ENCODE measurements at places on chromosomes 6 and 20.

DNA sequence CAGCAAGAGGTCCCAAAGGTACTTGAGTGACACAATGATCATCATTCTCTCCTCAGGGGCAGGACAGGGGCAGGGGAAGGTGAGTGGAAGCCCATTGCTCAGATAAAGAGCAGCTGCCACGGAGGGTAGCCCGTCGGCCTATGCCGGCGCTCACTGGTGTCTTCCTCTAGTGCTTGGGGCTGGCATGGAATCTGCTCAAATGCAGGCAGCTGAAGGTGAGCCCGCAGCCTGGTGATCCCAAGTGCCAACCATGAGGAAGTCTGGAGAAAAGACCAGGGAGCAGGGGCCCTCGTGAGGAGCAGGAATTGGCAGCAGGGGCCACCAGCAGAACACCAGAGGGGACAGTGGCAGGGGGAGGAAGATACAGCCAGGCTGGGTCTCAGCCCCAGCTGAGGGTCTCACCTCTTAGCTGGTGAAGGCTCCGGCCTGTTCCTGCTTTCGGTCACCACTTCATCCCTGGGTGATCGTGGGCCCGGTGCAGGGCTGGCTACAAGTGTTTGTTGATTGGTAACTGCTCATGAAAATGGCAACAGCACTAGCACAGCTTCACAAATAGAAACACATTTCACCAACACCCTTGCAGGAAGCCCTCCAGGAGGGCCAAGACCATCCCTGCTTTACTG, 24.7 kb downstream of the RBCK1 start:
- no peak overlapping the region for H3K4me3 ChIP-seq
- H3K36me3 ChIP-seq: peaks cover 74% of the 10 kb centered on the region
- peak overlapping the region; percentile 29 for H3K27ac ChIP-seq
- H3K27me3 ChIP-seq: no peaks in the 10 kb centered on the region

- H3K4me3 ChIP-seq: no peak overlapping the region
- H3K36me3 ChIP-seq: no peaks in the 10 kb centered on the region
- H3K4me1 ChIP-seq: peaks cover 13% of the 10 kb centered on the region
- no peak overlapping the region for H3K27ac ChIP-seq
- no peak for DNase-seq
Observed at GRCh38 chr20:50450493-50450826, 59.7 kb upstream of the PTPN1 start.

DNA sequence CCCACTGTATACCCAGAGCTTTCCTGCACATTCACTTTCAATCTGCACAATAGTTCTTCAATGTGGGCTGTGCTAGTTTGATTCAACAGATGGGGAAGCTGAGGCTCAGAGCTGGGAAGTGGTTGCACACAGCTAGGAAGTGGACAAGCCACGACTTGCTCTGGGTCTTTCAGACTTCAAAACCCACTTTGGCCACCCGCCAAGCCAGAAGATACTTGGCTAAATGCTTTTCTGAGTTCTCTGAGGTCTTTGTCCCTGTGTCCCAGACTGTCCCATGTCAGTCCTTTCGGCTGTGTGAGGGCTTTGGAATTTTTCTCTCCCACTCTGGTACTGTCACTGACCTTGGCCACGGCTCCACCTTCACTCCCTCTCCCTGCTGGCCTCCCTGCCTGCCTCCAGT, 10.6 kb downstream of the PDYN start:
- no peaks in the 10 kb centered on the region for H3K4me1 ChIP-seq
- H3K27me3 ChIP-seq: peaks cover 4% of the 10 kb centered on the region
- DNase-seq: no peak
- H3K4me3 ChIP-seq: no peak overlapping the region
- H3K36me3 ChIP-seq: no peaks in the 10 kb centered on the region

GRCh38 chr6:87944541-87944954, 103.1 kb upstream of the SPACA1 start:
- H3K27ac ChIP-seq: peak overlapping the region; percentile 33
- DNase-seq: peak; percentile 91
- no peaks in the 10 kb centered on the region for H3K27me3 ChIP-seq
- peaks cover 7% of the 10 kb centered on the region for H3K4me1 ChIP-seq
- no peaks in the 10 kb centered on the region for H3K36me3 ChIP-seq

DNA sequence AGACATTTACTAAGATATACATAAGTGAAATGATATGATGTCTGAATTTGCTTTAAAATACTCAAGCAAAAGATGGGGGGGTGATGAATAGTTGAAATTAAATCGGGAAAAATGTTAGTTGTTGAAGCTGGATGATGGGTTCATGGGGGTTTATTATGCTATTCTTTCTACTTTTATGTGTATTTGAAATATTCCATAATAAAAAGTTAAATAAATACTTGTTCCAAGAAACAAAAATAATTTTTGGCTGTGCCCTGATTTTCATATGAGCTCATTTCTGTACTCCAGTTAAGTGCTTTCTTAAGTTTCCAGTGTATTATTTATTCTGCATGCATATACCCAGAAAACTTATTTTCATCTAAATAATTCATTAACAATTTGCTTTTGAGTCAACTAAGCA, 138.6 kb downstream of the AIG1 start:
- no peaks in the 10 kb centered on the region for H3K36me3 ChIP-seq
- H3K4me3 ChIP-seq: no peak overlapping the region
- peak; percentile 85 for DNase-seq
- H3K27me3 ChIP-seq: no peaks in the 10 kb centered on the region
- H3K4me1 ChIP-seq: peaks cover 5% of the 10 kb centered on the region

DNA sequence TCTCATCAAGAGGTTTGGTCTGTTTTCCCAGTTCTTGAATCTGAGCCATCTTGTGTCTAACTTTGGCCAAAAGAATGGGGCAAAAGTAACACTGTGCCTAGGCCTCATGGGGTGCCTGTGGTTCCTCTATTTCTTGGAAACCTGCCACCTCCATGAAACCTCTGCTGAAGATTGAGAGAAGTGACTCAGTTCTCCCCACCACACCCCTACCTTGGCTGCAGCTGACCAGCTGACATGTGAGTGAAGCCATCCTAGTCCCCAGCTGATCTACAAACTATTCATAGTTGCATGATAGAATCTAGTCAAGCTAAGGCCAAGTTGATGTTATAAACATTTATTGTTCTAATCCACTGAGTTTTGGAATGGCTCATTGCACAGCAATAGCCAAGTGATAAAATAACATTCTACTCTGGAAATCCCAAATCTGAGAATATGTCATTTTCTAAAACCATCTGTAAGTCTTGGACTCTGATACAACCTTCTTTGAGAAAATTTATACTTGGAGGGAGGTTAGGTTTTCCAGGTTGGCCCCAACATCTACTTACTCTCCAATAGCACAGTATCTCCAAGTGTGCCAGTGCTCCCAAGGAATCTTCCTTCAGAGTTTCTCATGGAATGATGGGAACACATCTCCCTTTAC, 107.0 kb upstream of the SMLR1 start:
- DNase-seq: peak; percentile 77
- no peaks in the 10 kb centered on the region for H3K4me1 ChIP-seq
- H3K27me3 ChIP-seq: no peaks in the 10 kb centered on the region
- H3K27ac ChIP-seq: no peak overlapping the region
- no peak overlapping the region for H3K4me3 ChIP-seq

GRCh38 chr6:156844089-156844488, 66.9 kb downstream of the ARID1B start:
- H3K36me3 ChIP-seq: no peaks in the 10 kb centered on the region
- no peak for DNase-seq
- H3K27ac ChIP-seq: no peak overlapping the region
- H3K4me3 ChIP-seq: no peak overlapping the region

GRCh38 chr6:170455335-170455979, 97.7 kb downstream of the PSMB1 start:
- no peak for DNase-seq
- H3K27me3 ChIP-seq: peaks cover under 1% of the 10 kb centered on the region
- peaks cover 57% of the 10 kb centered on the region for H3K4me1 ChIP-seq
- peak overlapping the region; percentile 47 for H3K27ac ChIP-seq
